ENCODE measurements at places on chromosomes 5 and 9.

DNA sequence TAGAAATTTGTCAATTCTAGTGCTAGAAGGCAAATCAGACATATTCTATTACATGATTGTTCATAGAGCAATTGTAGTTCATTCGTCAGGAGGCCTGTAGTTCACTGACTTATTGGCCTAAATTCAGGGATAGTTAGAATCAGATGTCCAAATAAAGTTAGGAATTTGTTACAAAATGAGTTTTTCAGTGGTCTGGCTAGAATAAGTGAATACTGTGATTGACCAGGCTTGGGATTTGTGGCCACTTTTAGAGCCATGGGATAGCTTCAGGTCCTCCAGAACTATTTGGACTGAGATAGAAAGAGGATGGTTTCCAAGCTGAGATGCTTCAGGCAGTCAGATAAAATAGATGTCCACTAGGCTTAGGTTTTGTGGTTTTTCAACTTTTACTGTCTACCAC is 199.1 kb upstream of the MPDZ start:
- no peak for DNase-seq

DNA sequence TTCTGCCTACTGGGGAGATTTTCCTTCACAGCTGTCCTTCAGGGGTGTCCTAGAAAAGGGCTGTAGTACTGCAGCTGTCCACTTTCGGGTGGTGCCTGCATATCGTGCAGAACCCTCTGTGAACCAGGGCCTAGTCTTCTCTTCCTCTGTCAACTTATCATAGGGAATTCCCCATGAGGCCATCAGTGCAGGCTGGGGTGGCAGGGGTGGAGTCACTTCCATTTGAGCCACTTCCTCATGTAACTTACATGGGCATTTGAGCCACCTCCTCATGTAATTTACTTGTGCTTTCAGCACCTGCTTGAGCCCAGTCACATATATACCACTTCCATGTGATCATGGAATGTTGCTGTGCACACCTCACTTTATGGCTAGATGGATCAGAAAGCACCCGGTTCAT is 742.0 kb upstream of the RGMB start:
- DNase-seq = no peak

GRCh38 chr9:121283856-121284732 is 16.1 kb downstream of the GSN start:
- DNase-seq = no peak

DNA sequence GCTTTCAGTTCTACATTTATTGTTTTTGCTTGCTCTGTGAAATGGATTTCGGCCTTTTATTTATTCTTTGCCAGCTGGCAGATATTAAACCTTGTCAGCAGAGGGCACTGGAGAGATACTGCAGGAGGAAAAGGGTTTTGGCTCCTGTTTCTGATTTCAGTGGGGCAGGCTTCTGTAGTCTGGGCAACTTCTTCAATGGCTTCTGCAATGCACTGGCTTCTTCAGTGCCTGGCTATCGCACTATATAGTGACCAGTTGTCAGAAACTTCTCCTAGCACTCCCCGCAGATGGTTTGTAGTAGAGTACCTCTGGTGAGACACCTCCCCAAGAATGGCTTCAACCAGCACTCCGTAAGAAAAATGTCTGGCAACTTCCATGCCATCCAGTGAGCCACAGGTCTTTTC is 3.2 kb upstream of the NFX1 start:
- peak; percentile 79 for DNase-seq

DNA sequence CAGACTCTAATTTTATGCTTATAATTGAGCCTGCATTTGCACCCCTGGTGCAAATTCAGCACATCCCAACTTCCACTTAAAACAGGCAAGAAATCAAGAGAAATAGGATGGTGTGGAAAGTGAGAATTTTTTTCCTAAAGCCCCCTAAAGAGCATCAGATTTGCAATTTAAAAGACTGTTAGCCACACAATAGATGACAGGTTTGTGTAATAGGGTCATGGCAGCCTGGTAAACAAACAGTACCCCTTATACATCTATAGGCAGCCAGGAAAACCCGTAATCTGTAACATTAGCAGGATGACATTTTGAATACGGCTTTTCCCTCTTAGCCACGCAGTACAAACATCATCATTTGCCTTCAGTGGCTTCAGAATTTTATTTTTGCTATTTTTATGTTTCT is 17.2 kb downstream of the EBF1 start:
- no peak for DNase-seq

- DNase-seq = no peak
Observed at GRCh38 chr5:78879516-78879915, 105.6 kb downstream of the ARSB start.
